ENCODE measurements at places on chromosomes 11 and 22.

DNA sequence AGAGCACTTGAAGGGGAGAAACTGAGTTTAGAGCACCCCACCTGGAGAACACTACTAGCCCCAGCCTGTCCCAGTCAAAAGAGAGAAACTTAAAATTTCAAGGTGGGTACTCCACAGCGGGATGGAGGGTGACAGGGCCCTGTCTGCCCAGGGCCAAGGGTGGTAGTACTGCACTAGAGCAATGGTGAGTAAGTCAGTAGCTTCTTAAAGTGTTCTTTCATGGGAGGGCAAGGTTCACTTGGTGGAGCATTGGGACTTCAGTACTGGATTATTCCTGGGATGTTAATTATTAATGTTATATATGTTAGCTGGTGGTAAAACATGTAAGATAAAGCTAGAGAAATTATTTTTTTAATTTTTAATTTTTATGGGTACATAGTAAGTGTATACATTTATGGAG is 28.5 kb upstream of the AQP11 start:
- no peak for DNase-seq

DNA sequence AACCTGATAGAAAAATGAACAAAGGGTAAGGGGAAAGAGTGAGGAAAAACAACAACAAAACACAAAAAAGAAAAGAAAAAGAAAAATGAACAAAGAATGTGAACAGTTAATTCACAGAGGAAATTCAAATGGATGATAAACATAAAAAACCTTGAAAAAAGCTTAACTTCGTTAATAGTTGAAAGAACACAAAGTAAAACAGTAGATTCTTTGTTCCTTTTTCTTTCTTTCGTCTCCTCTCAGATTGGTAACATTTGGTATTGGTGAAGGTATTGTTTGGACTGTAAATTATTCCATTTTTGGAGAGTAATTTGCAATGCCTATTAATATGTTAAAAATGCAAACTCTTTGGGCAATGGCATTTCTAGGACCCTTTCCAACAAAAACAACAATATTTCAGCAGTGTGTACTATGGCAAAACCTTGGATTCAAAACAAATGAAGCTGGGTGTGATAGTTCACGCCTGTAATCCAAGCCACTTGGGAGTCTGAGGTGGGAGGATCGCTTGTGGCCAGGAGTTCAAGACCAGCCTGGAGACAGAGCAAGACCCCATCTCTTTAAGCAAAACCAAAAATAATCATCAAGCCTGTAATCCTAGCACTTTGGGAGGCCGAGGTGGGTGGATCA is 3.3 kb upstream of the BACE1 start:
- DNase-seq: peak; percentile 59

GRCh38 chr11:73252577-73253191 is 19.5 kb upstream of the P2RY6 start:
- no peak for DNase-seq

- DNase-seq: peak; percentile 13
These were observed 3.8 kb downstream of the RSPH14 start for GRCh38 chr22:23137905-23138561.

DNA sequence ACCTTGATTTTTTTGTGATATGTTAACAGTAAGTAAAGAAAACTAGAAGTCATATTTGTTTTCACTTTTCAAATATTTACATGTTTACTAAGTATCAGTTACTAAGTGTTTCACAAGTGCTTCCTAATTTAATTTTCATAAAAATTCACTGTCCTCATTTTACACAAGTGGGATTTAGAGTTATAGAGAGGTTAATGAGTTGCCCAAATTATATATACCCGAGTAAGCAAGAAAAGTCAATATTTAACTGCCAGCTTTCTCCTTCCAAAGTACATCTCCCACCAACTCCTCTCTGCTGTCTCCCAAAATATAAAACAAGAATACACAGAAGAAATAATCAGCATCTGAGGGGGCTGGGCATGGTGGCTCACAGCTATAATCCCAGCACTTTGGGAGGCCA is 896.7 kb upstream of the ANO3 start:
- no peak for DNase-seq

DNA sequence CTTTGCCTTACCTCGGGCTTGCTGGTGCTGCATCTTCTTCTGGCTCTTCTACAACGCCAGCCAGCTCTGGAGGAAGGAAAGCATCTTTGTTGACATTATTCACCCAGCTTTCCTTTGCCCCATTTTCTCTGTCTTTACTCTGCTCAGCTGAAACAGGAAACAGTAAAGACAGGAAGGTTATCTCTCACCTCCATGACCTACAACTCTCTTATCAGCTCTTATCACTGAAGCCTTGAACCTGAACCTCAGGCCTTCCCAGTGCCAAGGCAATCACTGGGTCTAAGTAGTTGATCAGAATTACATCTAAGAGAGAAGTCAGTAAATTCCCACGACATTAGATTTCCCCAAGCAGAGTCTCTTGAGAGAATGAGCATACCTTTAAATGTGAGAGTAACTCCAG is 59.6 kb upstream of the CCDC89 start:
- DNase-seq: no peak

DNA sequence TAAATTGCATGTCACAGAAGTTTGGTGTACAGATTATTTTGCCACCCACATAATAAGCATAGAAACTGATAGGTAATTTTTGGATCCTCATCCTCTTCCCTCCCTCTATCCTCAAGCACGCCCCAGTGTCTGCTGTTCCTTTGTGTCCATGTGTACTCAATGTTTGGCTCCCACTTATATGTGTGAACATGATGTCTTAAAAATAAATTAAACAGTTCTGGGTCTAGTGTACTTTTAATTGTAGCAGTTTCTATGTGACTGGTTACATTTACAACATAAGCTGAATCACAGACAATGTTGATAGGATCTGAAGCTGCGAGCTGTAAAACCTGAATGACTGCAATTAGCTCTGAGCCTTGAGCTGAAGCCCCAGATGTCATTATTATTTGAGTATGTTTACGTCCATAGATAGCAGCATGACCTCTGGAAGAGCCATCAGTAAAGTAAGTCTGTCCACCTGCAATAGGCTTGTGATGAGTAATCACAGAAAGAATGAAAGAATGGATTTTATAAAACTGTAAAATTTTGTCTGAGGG is 29.7 kb downstream of the OR10A6 start:
- DNase-seq: no peak

GRCh38 chr11:116502641-116503061 is 270.1 kb downstream of the BUD13 start:
- no peak for DNase-seq

GRCh38 chr11:134454146-134454690 is 42.2 kb upstream of the B3GAT1 start:
- no peak for DNase-seq

DNA sequence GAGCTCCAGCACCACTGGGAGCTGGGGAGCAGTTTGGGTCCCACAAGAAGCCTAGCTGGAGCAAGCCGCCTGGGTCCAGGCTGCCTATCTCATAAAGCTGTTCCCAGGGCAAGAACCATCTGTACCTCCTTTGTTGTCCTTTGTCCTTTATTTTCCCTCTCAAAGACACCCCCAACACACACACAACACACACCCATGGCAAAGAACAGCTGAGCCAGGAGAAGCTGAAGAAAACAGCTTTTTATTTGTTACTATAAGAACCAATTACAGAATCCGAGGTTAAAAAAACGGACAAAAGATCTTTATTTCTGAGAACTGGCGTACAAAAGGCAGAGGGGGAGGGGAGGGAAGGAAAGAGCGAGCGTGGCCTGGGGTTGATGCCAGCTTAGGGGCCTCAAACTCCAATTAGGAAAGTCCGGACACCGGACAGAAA is 1.7 kb upstream of the TUT1 start:
- no peak for DNase-seq

GRCh38 chr22:17091851-17092250 is 7.1 kb downstream of the IL17RA start:
- no peak for DNase-seq

DNA sequence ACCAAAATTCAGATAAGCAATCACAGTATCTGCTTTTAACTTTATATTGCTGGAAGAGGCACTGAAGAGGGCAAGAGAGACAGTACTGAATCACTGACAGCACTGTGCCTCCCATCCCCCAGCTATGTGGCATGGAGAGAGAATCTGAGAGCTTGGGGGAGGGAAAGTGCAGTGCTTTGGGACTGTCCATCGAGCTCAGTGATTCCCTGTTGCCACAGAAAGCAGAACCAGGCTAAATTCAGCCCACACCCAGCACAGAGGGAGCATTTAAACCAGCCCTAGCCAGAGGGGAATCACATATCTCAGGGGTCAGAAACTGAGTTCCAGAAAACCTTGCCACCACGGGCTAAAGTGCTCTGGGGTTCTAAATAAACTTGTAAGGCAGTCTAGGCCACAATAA is 44.3 kb downstream of the KCNQ1 start:
- DNase-seq: no peak

DNA sequence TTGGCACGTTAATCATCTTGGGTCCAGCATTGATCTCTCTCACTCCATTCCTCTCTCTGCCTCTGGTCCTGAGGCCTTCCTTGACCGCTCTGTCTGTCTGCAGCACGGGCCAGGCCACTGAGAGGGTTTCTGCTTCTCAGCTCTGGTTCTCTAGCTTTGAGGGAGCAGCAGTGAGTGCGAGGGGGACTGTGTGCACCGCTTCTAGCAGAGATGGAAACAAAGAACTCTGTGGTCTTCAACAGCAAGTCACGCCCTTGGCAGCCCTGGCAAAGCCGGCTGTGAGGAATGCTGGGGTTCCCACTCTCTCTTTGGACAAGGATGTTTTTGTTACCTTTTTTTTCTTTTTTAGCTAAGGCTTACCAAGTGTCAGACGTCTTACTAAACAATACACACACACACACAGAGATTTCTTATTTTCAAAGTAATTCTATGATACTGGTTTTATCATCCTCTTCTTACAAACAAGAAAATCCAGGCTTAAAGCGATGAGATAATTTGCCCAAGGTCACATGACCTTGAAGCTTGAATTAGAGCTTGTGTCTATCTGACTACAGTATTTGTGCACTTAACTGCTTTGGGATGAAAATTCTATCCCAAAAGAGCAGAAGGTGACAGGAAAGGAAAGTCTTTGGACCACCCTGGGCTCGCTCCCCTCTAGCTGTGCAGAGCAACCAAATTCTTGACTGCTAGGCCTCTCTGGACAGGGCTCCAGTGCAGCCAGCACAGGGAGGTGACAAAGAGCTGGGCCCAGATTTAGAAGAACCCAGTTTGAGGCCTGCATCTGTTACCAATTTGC is 293.2 kb downstream of the NTM start:
- no peak for DNase-seq

GRCh38 chr11:31414338-31414737 is 44.7 kb downstream of the DNAJC24 start:
- DNase-seq: no peak

- no peak for DNase-seq
These were observed 188.8 kb upstream of the CADM1 start for GRCh38 chr11:115693002-115693401.

All from astrocyte of the spinal cord (primary cell).